Activated gamma-delta T cell (primary cell): ENCODE measurements at places on chromosomes 3 and 15.

DNA sequence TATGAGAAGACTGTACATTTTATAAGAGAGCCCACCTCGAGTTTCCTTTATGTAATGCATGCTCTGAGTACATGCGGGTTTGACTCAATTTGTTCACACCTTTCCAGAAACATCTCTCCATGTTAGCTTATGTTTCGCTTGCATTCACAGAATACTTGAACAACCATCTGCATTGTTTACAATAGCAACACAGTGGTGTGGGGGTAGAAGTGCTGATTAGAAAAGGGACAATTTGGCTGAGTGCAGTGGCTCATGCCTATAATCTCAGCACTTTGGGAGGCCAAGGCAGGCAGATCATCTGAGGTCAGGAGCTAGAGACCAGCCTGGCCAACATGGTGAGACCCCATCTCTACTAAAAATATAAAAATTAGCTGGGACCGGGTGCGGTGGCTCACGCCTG, 60.9 kb downstream of the NCEH1 start:
- DNase-seq: no peak

GRCh38 chr3:160981217-160981938, 123.8 kb downstream of the B3GALNT1 start:
- DNase-seq: no peak

GRCh38 chr3:38421679-38422336, 31.9 kb upstream of the ACVR2B start:
- no peak for DNase-seq

- no peak for DNase-seq
Measured at GRCh38 chr15:81507831-81508230, 133.8 kb upstream of the TMC3 start.

DNA sequence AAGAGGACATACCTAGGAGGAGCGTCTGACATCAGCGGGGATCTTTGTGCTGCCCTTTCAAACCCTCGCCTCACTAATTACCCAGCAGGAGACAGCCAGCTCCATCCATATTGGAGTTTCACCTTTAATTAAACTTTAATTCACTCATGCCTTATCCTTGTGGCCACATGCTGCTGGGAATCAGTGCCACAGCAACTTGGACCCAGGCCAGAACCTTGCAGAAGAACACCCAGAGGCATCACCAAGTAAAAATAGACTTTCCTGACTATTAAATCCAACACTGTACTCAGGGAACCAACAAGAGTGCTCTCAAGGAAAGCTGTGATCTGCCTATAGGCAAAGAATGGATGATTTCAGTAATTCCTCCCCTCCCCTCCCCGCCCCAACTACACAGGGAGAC, 23.9 kb downstream of the EIF1B start:
- no peak for DNase-seq

GRCh38 chr3:160695915-160696327, 19.0 kb downstream of the ARL14 start:
- no peak for DNase-seq

- no peak for DNase-seq
Measured at GRCh38 chr15:85485956-85486567, 105.7 kb downstream of the AKAP13 start.

DNA sequence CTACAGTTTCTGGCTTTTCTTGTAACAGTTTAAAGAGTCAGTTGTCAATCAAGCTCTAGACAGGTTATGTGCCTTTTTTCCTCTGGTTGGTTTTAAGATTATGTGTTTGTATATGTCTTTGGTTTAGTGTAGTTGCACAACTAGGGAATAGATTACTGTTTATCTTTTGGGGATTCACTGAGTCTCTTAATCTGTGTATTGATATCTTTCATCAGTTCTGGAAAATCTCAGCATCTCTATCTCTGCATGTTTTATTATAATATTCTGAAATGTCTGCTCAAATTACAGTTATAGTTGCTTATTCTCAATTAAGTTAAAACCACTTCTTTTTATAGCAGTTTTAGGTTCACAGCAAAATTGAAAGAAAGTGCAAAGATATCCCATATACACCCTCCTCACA, 14.3 kb downstream of the DUT start:
- DNase-seq: no peak

DNA sequence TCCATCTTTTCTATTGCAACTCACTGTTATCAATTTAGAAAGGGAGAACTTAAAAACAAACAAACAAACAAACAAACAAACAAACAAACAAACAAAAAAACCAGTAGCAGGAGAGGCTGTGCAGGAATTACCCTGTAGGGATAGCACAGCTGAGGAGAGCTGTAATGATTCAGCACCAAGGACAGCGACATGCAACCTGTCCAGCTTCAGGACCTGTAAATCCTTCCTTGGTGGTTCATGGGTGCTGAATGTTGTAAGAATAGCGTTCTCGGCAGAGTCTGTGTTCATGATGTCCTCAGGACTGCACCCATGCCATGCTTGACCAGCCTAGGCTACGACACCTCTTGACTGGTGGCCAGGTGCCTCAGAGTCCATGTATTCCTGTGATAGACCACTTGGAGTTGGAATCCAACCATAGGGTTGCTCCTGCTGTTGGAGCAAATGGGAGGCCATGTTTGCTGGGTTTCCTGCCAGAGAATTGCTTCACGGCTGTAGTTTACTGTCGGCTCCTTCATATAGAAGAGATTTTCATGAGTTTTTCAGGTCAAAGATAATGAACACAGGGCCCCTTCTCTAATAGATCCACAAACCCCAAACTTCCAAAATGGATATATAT, 65.9 kb downstream of the CACNA2D3 start:
- no peak for DNase-seq

GRCh38 chr3:106126067-106126845, 257.4 kb upstream of the CBLB start:
- no peak for DNase-seq

GRCh38 chr3:40588406-40588805, 63.6 kb downstream of the ZNF621 start:
- no peak for DNase-seq

DNA sequence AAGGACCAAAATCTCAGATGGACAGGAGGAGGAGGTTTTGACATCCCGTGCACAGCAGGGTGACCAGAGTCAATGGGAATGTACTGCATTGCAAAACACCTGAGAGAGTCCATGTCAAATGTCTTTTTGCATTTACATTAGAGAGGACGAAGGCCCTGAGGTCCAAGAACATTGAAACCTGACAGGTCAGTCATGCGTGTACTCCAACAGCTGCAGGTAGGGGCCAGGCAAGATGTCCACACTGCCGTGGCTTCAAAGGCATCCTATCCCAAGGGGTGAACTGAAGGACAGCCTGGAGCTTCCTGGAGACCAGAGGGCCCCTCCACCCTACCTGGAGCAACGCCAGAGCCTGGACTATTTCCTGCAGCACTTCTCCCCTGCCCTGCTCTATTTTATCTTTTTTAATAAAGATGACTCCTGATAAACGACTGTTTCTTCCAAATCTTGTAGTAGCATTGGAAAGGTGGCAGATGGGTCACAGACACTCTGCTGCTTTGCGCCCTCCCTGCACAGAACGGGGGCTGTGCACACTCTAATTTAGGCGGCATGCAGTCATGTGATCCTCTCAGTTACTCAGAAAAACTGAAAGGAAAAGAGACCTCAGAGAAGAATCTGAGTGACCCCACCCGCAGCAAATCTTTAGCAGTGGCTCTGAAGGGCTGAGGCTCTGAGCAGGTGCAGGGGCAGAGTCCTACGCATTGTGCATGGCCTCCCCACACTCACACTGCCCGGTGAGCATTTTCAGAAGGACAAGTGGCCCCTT, 68.2 kb downstream of the HMCES start:
- no peak for DNase-seq

- no peak for DNase-seq
Measured at GRCh38 chr3:190076136-190076535, 44.6 kb downstream of the P3H2 start.

DNA sequence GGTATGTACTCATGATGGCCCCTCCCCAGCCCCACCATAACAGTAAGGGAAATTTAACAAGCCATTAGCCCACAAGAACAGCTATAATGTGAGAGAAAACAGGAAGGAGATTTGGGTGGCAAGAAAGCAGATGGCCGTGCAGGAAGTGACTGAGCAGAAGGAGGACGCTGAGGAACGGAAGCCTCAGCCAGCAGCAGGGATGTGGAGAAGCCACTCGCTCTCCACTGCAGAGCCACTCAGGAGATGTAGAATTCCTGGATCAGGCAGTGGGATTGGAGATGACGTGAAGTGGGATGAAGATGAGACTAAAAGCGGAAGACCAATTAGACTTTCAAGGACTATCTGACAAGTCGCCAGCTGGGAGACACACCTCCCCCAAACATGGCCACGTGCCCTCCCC, 31.2 kb downstream of the PRR23E start:
- no peak for DNase-seq

- peak; percentile 3 for DNase-seq
Measured at GRCh38 chr3:23203708-23204330, 692 bp downstream of the UBE2E2 start.

DNA sequence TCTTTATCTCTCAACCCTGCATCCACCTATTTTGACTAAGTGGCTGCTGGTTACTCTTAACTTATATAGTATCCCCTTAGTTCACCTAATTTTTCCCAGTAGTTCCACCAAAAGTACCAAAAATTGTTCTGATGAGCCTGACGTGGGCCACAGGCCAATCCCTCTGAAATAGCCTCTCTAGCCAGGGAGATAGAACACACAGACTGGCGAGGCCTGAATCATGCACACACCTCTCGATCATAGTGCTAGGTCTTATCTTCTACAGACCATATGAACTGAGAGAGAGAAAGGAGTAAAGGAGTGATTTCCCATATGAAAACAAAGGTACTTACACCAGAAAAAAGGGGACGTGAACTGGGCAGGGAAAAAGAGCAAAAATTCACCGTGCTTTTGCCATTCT, 72.5 kb upstream of the ADAMTS9 start:
- DNase-seq: no peak

DNA sequence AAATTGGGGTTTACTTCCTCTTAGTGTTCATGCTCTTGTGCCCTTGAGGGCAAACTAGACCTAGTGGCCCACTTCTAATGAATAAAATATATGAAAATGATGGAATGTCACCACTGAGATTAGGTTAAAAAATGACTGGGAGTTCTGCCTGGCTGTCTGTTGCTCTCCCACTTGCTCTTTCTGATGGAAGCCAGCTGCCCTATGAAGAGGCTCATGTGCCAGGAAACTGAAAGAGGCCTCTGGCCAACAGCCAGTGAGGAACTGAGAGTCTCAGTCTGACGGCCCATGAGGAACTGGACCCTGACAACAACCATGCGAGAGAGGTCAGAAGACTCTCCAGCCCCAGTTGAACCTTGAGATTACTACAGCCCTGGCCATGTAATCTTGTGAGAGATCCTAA, 107.1 kb upstream of the FHIT start:
- no peak for DNase-seq

DNA sequence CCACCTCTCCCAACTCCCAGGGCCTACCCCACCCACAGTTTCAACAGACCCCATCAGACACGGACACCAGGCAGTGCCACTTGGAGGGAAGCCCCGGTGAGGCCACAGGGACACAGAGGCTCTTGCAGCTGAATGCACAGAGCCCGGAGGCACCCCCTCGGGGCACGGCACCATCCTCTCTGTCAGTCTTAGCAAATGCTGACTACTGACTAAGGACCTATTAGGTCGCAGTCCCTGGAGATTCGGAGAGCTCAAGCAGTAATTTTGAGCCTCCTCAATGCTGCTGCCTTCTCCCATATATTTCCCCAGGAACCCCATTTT, 79.9 kb downstream of the VGLL4 start:
- DNase-seq: no peak

DNA sequence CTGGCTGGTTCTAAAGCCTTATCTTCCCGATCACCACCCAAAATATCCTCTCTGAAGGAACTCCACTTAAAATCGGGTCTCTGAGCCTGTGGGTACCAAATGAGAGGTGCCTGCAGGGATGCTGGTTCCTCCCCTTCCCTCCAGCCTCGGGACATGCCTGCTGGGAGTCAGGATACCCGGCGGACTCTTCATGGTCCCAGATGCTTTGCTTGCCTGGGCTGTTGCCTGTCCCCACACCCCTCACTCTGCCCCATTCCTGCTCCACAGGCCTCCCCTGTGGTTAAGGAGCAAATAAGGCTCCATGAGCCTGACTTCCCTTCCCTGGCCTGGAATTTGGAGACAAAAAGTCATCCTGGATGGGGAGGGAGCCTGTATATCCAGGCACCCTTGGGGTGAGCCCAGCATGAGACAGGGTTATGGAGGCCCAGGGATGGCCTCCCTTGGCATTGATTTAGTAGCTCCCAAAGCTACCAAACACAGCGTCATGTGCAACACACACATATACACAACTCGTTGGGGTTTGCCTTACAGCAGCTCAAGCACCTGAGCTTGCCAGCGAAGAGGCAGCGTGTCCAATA, 12.3 kb upstream of the CORO2B start:
- DNase-seq: no peak

DNA sequence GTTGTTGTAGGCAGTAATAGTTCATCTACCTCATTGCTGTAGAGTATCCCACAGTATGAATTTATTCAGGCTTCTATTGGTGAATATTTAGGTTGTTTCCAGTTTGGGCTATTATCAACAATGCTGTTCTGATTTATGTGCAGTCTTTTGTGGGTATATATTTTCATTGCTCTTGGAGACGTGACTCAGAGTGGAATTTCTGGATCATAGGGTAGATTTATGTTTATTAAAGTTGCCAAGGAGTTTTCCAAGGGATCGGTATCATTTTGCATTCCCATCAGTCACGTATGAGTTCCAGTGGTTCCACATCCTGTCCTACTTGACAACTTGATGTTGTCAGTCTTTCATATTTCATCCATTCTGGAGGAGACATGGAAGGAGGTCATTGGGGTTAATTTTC, 8.4 kb upstream of the HRH1 start:
- DNase-seq: no peak

- DNase-seq: peak; percentile 7
Measured at GRCh38 chr3:123884203-123884831, at the start of gene MYLK. Gene MYLK, minus strand, starts transcription at chr3:123884332. Its CDS starts 90,491 bp downstream, at chr3:123793841.

DNA sequence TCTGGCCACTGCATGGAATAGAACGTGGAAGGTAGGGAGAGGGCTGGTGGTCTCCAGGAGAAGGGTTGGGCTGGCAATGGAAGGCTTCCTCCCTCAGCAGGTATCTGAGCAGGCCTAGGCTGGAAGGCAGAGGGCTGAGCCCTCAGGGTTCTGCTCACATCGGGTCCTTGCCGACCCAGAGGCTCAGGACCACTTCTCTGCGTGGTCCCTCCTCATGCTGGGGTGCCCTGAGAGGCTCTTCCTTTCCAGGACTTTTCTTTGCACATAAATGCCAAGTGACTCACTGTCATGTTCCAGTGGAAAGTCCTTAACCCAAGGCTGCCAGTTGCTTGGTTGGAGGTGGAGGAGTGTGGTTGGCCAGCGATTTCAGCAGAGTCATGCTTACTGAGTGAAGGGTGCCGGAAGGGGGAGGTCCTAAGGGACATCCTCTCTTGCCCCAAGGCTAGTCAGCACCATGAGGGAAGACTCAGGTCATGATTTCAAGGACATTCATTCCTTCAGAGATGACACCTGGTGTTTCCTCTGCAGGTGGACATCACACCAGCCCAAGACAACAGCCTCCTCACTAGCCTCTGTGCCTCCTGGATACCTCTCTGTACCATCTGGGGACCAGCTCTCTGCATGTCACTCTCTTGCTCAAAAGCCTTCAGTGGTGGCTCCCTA, 8.2 kb downstream of the SLC6A6 start:
- no peak for DNase-seq

- no peak for DNase-seq
Measured at GRCh38 chr15:77739591-77740378, 107.1 kb upstream of the LINGO1 start.

- DNase-seq: no peak
Measured at GRCh38 chr3:14428087-14429033, 26.0 kb downstream of the SLC6A6 start.
